Femur (tissue), 1 donor: ENCODE measurements at places on chromosomes 7 and 10.

- DNase-seq, result no peak
Observed at GRCh38 chr7:141452911-141453310, 98.3 kb upstream of the AGK start.

- no peak for DNase-seq
Observed at GRCh38 chr7:81158189-81158588, 239.3 kb upstream of the SEMA3C start.

DNA sequence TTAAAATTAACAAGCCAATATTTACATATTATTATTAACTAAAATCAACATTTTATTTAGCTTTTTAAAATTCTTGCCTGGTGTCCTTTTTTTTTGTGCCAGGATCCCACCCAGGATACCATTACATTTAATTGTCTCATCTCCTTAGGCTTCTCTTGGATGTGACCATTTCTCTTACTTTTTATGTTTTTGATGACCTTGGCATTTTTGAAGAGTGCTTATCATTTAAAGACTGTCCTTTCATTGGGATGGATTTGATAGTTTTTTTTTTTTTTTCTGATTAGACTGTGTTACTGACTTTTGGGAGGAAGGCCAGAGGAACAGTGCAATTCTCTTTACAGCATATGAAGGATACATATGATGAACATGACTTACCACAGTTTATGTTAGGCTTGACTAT is 181.4 kb upstream of the SMIM30 start:
- no peak for DNase-seq

- DNase-seq, result no peak
Observed at GRCh38 chr10:88205842-88206446, 342.5 kb downstream of the PTEN start.

GRCh38 chr7:2157473-2158279 is 75.1 kb downstream of the MAD1L1 start:
- DNase-seq, result peak; percentile 73
